IPS DF 19.7 (cell line): ENCODE measurements at places on chromosomes 1 and 21.

DNA sequence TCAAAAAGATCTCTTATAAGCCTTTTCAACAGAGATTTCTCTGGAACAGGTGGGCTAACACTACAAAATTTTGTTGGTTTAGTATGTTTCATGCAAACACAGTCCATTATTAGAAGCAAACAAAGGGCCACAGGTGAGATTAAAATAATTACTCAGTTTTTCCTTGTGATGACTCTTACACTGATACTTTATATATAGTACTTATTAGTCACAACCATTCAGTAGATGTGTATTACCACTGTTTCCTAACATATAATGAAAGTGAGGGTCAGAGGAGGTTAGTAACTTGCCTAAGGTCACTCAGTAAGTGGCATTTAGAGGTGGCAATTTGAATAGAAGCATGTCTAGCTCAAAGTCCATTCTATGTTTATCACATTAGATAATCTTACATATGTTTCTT lies 44.2 kb downstream of the CYYR1 start:
- no peak for DNase-seq

- no peak for DNase-seq
Measured at GRCh38 chr1:92791487-92792066, 6.7 kb upstream of the EVI5 start.

GRCh38 chr1:97864615-97865014 lies 56.2 kb downstream of the DPYD start:
- no peak for DNase-seq

GRCh38 chr1:83760226-83761021 lies 238.5 kb downstream of the TTLL7 start:
- DNase-seq: no peak

GRCh38 chr1:56222914-56223540 lies 356.3 kb downstream of the PLPP3 start:
- DNase-seq: no peak

- no peak for DNase-seq
Measured at GRCh38 chr1:44048532-44049215, 17.4 kb upstream of the SLC6A9 start.

DNA sequence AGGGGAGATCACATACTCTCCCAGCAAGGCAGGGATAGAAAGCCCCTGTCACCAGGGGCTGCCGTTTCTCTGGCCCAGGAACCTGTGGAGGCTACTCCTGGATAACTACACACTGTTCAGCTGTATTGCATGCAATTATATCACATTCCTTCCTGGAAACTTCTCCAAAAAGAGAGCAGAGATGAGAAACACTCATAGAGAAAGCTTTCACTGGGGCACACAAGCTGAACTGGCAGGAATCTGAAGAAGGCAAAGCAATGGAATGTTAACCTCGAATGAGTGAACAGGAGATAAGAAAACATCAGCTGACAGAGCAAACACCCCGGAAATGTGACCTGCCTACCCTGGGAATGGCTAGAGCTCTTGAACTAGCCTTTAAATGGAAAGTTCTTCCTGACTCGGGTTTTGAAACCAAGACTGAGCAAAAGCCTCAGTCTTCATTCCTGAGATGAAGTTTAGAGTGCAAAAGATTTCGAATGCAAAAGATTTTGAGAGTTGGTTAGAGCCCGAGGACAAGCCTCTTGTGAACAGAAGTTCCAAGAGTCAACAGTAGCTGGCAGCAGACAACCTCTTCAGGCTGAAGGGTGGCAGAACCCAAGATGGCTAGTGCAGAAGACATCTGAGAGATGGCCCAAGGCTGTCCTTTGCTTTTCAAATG lies 32.3 kb downstream of the CCN1 start:
- no peak for DNase-seq

GRCh38 chr21:34199121-34199910 lies 125.9 kb downstream of the MRPS6 start:
- no peak for DNase-seq

GRCh38 chr1:228097333-228098081 lies 5.6 kb downstream of the C1orf35 start:
- no peak for DNase-seq

DNA sequence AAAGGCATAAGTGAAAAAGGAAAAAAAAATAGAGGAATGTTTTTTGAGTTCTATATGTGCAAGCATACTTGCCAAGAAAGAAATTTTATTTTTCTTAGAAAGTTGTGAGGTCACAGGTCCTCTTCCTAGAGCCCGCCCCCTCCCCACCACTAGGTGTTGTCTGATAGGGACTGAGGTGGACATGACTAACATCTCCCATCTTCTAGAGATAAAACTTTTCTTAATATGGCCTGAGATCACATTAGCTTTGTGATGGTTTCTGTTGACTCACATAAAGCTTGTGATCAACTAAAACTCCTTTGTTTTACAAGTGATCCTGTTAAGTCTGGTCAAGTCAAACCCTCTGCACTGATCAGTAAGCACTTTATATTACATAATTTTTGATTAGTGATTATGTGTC lies 33.4 kb upstream of the CITED4 start:
- no peak for DNase-seq

- no peak for DNase-seq
Measured at GRCh38 chr21:35646606-35647005, 413.7 kb downstream of the SETD4 start.

DNA sequence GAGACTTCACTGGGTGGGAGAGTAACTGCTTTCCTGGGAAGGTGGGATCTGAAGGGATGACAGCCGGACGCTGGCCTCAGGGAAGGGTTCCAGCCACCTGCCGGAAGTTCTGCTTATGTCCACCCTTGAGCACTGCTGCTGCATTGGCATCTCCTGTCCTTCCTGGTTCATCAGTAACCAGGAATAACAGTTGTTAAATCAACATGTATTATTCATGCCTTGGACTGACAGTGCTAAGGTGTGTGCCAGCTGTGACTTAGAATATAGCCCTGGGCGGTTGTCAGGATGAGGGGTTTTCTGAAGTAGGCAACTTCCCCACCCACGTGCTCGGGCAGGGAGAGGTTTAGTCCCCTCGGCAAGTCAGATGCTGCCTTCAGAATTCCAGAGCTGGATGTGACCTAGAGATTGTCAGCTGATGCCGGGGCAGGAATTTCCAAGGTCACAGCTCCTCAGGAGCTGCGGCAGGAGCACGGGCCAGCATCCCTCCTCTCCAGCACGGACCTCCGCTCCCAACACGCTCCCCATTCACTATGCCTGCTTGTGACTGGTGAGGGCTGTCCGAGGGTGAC lies 17.9 kb downstream of the CLDN14 start:
- DNase-seq: no peak

DNA sequence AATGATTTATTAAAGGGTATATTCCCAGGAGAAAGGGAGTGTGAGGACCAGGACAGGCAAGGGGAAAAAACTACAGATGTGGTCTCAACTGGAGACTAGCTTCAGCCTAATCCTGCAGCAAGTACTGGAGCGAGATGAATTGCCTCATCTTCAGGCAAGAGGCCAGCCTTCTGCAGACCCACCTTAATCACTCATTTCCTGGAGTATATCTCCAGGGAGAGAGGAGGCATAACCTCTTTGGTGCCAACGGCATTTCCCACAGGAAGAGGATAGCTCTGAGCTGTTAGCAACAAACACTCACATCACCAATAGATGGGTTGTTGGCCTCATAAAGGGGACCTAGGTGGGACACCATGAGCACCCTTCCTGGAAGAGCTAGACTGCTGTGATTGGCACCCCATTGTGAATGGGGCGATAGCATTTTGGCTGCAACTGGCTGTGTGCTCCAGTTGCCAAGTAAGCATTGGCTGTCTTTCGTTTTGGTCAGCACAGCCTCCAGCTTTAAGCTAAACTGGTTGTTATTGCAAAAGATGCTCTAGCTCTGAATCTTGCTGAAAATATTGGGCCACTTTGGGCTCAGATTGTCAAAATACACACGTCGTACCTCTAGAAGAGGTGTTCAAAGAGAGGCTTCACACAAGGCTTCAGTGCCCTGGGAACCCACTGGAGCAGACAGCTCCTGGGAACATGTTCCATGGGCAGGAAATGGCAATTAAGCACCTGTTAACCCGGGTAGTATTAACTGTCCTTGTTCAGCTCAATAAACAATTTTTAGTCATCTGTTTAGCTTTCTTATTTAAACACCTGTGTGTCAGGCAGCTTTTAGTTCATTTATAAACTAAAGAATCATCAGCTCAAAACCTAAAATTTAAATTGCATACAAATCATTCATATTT lies 314.8 kb upstream of the C1orf87 start:
- DNase-seq: no peak

DNA sequence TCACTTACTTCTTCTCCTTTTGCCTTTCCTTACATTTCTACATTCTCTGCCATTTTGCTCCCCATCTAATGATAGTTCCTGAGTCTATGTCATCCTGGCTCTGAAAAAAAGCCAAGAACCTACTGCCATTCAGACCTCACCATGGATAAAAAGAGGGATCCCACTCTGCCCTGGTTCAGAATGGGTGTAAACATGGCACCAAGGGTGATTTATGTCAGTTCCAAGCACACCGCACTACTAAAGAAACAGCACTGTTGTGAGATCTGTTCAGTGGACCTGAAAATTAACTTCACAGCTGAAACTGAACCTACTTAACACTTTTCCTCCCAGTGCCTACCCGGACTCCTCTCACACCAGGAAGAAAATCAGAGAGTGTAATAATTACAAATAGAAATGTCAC lies 72.3 kb upstream of the NTPCR start:
- no peak for DNase-seq

GRCh38 chr21:42750737-42751530 lies 97.5 kb downstream of the PDE9A start:
- DNase-seq: no peak

DNA sequence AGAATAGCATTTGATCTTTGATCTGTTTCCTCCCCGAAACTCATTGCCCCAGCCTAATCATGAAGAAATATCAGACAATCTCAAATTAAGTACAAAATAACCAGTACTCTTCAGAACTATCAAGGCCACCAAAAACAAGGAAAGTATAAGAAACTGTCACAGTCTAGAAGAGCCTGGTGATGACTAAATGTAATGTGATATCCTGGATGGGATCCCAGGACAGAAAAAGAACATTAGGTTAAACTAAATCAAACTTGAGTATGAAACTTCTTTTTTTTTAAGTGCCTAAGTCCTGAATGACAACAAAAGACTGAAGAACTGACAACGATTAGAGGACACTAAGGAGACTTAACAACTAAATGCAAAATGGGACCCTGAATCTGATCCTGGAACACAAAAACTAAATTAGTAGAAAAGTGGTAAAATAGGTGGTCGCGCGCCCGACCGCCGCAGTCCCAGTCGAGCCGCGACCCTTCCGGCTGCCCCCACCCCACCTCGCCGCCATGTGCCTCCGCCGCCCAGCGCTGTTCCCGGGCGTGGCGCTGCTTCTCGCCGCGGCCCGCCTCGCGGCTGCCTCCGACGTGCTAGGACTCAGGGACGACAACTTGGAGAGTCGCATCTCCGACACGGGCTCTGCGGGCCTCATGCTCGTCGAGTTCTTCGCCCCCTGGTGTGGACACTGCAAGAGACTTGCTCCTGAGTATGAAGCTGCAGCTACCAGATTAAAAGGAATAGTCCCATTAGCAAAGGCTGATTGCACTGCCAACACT lies 5.5 kb upstream of the PRKAB2 start:
- no peak for DNase-seq

DNA sequence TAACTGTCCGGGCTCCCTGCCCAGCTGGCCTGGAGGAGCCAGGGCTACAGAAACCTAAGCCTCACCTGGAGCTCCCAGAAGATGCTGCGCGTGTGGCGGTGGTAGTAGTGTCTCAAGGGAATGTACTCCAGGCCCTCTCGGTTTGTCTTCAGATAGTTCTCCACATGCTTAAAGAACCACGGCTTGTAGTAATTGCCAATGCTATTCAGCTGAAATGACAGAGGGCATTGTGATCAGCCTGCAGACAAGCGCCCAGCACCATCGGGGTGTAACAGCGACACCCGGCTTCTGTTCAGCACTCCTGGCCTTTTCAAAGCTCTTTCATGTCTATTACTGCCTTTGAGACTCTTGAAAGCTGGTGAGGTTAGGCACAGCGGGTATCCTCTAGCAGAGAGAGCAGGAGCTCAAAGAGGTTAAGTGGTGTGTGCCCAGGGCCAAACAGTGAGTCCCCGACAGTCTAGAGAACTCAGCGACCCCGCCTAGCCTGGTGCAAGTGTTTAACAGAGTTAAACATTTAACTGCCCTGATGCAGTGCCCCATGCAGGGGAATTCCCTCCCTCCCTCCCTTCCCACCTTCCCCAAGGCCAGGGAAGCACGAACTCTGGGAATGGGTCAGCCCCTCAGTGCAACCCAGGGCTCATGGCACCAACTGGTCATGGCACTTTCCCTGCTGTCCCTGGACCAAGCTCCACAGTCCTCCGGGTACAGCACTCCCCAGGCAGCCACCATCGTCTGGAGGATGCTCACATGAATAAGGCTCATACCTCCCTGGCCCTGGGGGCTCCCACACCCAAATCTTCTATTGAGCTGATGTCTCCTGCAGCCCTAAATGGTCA lies 21.5 kb downstream of the DHCR24 start:
- DNase-seq: no peak
